ENCODE measurements at places on chromosomes 1 and 21.

GRCh38 chr1:25425098-25426085 lies 4.8 kb upstream of the RHCE start:
- DNase-seq = no peak

GRCh38 chr1:217149791-217150190 lies 426.6 kb upstream of the ESRRG start:
- no peak for DNase-seq

DNA sequence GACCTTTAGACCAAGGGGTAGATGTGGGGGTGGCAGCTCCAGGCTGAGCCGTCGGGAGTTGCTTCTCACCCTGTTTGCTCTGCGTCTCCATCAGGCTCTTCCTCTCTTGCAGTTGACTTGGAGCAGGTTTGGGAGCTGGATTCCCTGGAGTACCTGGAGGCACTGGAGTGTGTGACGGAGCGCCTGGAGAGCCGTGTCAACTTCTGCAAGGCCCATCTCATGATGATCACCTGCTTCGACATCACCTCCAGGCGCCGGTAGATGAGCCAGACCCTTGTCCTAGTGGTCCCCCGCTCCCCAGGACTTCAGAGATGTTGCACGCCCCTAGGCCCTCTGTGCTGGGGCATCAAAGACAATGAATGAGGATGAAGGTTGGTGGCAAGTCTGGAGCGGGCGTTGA lies 547.6 kb downstream of the KIF26B start:
- no peak for DNase-seq

- DNase-seq = no peak
These were observed 115.8 kb downstream of the CAPN8 start for GRCh38 chr1:223549740-223550139.

GRCh38 chr1:241485554-241485992 lies 34.0 kb downstream of the FH start:
- DNase-seq = peak; percentile 26

DNA sequence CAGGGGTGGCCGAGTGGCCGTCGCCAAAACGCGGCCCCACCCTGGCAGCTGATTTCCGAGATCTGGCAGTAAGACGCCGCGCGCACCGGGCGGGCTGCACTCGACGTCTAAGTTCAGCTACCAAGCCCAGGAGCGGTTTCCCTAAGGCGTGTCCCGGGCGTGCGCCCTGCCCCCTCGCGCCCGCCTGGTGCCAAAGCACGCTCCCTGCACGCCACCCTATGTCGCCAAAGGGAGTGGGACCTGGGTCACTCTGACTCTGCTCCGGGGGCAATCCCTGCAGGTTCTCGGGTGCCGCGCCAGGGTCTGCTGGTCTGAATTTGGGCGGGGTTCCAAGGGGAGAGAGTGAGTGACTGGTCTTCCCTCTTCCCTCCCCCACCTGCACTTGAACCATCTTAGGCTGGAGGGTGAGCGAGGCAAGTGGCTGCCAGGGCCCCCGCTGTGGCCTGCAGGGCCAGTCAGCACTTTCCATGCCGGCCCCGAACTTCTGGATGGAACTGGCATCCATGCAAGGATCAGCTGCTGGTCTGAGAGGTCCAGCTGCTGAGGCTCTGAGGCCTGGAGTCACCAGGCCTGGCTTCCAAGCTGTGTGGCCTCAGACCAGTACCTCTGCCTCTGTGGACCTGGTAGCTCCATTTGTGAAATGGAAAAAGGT lies at the start of gene LRRC38:
TSS of gene LRRC38 (minus strand) at position 109 of the 652 bp plus-strand sequence. CDS start 410 bp downstream, outside the sequence.
- no peak for DNase-seq

- no peak for DNase-seq
These were observed 132.4 kb downstream of the MAP3K21 start for GRCh38 chr1:233459968-233460367.

DNA sequence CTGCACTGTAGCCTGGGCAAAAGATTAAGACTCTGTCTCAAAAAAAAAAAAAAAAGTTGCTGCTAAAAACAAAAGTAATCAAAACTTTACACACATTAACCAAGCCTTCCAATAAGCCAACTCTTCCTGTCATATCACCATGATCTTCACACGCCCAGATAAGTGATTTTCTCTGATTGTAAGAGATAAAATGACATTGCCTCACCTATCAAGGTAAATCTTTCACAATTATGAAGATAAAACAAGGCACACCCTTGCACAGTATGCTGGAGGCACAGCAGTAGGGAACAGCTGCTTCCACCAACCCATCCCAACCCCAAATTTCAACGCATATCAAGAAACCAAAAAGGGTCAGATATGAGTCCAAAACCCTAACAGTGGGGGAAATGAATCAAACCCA lies 8.8 kb upstream of the TIAM1 start:
- no peak for DNase-seq

- no peak for DNase-seq
These were observed 43.6 kb downstream of the TNFRSF9 start for GRCh38 chr1:7896994-7897393.

DNA sequence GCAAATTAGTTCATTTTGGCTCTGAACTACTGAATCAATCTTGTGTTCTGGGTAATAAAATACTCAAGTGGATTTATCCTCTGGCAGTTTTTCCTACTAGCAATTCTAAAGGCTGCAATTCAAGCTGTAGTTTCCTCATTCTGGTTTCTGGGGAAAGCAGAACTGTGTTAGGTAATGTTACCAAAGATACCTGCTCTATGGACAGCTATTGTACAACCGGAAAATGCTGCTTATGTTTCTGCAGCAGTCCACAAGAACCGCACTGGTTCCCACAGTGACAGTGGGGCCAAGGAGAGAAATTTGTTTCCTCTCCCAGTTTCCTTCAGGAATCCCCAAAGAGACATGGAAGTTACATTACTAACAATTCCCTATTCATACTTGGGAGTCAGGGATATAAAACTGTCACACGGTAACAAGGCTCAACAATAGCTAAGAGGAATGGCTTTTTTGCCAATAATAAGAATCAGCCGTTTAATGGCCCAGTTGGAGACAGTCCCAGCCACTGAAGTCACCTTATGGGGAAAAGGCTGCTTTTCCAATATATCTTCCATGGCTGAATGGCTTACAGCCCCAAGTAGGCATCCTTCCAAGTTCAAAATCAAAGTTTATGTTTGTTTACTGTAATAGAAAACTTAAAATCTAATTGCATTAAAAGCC lies 52.6 kb downstream of the PCNX2 start:
- DNase-seq = no peak

DNA sequence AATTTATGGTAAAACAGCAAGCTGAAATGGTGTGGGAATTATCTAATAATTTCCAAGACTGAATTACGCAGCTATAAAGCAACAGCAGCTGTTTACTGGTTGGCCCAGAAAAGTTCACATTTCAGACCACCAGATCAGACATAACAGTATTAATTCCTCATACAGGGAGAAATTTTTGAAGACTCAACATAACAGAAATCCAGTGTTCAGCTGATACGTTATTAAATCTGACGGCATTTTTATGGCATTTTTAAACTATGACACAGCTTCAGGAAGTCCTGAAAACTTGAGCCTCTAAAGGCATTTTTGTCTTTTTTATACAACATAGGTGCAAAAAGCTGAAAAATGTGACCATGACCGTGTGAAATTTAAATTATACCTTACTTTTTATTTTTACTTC lies 91.2 kb downstream of the APP start:
- DNase-seq = no peak

DNA sequence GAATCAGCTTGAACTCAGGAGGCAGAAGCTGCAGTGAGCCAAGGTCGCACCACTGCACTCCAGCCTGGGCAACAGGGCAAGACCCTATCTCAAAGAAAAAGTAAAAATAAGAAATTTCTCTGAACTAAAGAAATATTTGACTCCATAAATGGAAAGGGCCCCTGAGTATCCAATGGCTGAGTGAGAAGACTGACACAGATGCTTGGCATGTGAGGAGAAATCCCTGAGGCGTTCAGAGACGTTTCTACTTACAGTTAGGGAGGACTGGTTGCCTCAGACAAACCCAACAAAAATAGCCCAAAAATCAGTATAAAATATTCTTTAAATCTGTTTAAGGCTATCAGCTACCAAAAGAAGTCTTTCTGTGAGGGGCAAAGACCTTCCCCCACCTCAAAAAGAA lies 3.0 kb upstream of the SUMO3 start:
- DNase-seq = no peak

GRCh38 chr21:29430030-29430429 lies 131.3 kb downstream of the BACH1 start:
- no peak for DNase-seq

GRCh38 chr1:114390361-114390760 lies 120.6 kb downstream of the TRIM33 start:
- DNase-seq = no peak

- peak; percentile 46 for DNase-seq
These were observed 117.0 kb downstream of the CD247 start for GRCh38 chr1:167401260-167401873.

DNA sequence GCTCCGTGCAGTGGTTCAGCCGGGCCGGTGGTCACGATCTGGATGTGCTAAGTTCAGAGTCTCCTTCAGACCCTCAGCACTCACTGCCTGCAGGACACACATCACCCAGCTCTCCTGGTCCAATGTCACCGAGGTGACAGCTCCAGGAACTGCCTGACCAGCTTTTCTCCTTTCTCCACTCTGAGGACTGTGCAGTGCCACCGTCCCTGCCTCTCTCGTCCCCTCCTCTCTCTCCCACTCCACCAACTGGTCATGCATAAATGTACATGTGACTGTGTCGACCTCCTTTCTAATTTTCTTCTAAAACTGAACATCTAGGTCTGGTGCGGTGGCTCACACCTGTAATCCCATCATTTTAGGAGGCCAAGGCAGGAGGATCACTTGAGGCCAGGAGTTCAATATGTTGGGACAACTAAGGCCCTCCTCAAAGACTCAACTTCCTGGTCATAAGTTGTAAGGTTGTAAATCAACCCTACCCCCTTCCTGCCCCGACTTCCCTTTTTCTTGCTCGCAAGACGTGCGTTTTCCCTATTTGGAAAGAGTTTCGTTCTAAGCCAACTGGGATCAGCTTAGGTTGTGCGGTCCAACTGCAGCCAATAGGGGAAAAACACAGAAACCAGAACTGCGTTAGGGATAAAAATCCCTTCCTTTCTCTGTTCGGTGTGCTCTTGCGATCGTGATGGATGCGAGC lies 53.1 kb downstream of the MEGF6 start:
- no peak for DNase-seq

- peak; percentile 60 for DNase-seq
These were observed 13.0 kb downstream of the RCC1 start for GRCh38 chr1:28518745-28519341.
